ENCODE measurements at places on chromosomes 7 and 10. TPM values are rescaled to one million over a fixed set of nuclear protein-coding genes. Genes with fewer than 3 reads are reported as not detected.

The MMD2 gene
- polyA plus RNA-seq: not detected

The ZNF467 gene
- 1.3 TPM for polyA plus RNA-seq

The CYP2C9 gene
- polyA plus RNA-seq: not detected

The CALD1 gene
- not detected for polyA plus RNA-seq

The PARP12 gene
- 34.0 TPM for polyA plus RNA-seq

The HTRA1 gene
- 0.56 TPM for polyA plus RNA-seq

The ATXN7L1 gene
- 18.0 TPM for polyA plus RNA-seq

The CACNA2D1 gene
- polyA plus RNA-seq: not detected

The CALHM2 gene
- polyA plus RNA-seq: 92.7 TPM

The VENTX gene
- polyA plus RNA-seq: not detected

The MOGAT3 gene
- not detected for polyA plus RNA-seq

The VPS26A gene
- 38.6 TPM for polyA plus RNA-seq

The VWC2 gene
- polyA plus RNA-seq: not detected

The CXCL12 gene
- not detected for polyA plus RNA-seq

The UFSP1 gene
- 2.1 TPM for polyA plus RNA-seq

The GSTO1 gene
- 167 TPM for polyA plus RNA-seq

The EMX2 gene
- not detected for polyA plus RNA-seq

The MACC1 gene
- polyA plus RNA-seq: 0.08 TPM

The SEMA3E gene
- polyA plus RNA-seq: not detected

The CFAP69 gene
- polyA plus RNA-seq: not detected

The SSC4D gene
- 0.17 TPM for polyA plus RNA-seq

The EGFR gene
- not detected for polyA plus RNA-seq

The RBAK gene
- polyA plus RNA-seq: 4.2 TPM

The PILRA gene
- polyA plus RNA-seq: 0.37 TPM

The SFTPD gene
- polyA plus RNA-seq: not detected

The ABCB4 gene
- not detected for polyA plus RNA-seq

The SORBS1 gene
- polyA plus RNA-seq: 0.28 TPM

The LGI1 gene
- not detected for polyA plus RNA-seq

The HOXA10 gene
- polyA plus RNA-seq: 0.09 TPM

The TEX36 gene
- not detected for polyA plus RNA-seq

The CPVL gene
- polyA plus RNA-seq: not detected

The POM121C gene
- 28.0 TPM for polyA plus RNA-seq

The NIPSNAP2 gene
- 36.4 TPM for polyA plus RNA-seq

The HSPA12A gene
- not detected for polyA plus RNA-seq

The AGMO gene
- not detected for polyA plus RNA-seq

The SEC61A2 gene
- 2.5 TPM for polyA plus RNA-seq

The CCDC3 gene
- polyA plus RNA-seq: not detected

The EEPD1 gene
- 15.0 TPM for polyA plus RNA-seq

The KIF11 gene
- 1.0 TPM for polyA plus RNA-seq

The CYP2C8 gene
- polyA plus RNA-seq: 0.24 TPM

The MMP21 gene
- polyA plus RNA-seq: not detected

The NXPH1 gene
- not detected for polyA plus RNA-seq

All from CD8-positive, alpha-beta memory T cell (primary cell).